NCI-H226 (cell line): ENCODE measurements at places on chromosomes 7 and 10.

GRCh38 chr10:29698773-29699490 lies 64.2 kb upstream of the SVIL start:
- DNase-seq: no peak

GRCh38 chr10:23157691-23158369 lies 34.3 kb upstream of the PTF1A start:
- peak; percentile 18 for DNase-seq

DNA sequence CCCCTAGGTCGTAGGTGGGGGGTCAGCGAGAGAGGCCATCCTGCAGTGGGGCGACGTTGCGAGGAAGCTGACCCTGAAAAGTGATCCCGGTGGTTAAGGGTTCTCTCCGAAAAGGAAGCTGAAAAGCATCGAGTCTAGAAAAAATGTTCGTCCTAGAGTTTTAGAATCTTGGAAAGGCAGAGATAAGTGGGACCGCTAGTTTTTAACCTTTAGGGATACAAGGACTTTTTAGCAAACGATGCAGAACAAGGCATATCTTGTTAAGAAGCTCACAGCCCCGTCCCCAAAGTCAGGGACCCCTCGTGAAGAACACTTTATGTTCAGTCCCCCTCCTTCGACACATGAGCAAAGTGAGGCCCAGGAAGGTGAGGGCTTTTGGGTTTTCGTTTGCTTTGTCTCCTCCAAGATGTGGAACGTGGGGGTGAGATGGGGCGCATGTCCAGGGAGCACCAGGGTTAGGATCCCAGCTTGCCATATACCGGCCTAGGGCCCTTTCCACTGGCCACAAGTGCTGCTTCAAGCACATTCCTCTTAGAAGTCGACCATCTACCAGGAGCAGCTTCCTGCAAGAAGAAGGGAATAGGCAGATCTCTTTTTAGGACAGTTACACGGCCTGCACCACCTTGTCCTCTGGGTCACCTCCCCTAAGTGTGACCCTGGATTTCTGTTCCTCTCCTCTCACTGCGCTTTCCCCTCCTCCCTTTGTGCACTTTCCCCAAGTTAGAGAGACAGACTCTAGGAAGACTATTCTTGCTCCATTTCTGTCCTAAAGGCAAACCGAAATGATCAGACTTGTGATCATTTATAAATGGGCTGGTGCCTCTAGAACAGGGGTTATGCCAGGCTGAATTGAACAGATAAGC lies 969 bp downstream of the SLC35G1 start:
- DNase-seq: no peak

DNA sequence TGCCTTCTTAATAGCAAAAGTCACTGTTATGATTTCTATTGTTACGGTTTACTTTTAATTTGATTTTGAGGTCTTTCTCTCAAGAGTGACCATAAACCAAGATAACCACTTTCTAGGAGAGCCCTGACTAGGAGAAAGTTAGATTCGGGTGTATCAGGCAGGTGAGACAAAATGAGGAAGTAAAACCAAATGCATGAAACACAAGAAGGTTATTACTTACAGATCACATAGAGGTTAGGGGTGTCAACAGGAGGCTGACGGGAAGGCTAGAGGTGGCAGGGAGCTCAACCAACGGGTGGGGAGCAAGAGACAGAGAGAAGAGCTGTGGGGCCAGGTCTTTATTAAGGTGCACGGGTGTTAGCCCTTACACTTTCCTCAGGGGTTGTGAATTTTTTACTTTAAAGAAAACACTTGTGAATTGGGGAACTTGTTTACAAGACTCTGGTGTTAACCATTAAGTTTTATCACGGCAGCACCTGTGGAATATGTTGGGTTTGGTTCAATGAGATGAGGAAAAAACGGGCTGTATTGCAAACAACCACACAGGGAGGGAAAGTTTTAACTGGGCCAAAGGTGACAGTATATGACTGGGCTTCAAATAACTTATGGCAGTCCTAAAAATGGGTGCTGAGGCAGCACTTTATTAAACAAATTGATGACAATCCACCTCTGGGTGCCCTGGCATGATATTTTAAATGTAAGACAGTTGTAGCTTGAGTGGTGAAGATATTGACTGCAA lies 154.9 kb downstream of the SDHAF3 start:
- DNase-seq: no peak

DNA sequence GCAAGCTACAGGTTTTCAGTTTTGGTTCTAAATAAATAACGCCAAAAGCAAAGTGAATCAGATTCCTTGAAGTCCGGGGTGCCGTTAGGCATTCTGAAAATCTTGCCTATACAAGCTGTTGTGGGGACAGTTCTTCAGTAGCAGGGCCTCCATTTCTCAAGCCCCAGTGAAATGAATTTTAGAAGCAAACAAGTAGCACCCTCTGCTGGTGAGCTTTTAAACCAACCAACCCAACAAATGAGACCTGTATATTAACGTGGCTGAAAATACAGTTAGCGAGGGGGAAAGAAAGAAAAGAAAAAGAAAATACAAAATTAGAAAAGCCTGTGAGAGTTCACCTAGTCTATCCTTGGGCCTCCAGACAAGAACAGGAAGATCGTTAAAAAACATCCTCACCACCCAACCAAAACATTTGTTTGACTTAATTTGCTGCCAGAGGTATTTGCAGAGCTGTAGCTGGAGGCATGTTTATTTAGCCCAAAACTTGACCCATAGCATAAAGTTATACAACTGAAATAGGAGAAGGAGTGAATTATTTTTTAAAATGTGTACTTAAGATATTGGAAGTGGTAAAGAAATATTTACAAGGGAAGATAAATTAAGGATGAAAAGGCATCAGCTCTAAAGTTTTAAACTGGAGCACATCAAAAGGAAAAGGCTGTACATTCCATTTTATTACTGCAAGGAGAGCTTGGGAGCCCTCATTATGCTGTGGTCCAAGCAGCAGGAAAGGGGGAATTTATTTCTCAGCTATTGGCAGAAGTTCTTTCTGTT lies 98.9 kb downstream of the DYNC1I1 start:
- DNase-seq: peak; percentile 27

DNA sequence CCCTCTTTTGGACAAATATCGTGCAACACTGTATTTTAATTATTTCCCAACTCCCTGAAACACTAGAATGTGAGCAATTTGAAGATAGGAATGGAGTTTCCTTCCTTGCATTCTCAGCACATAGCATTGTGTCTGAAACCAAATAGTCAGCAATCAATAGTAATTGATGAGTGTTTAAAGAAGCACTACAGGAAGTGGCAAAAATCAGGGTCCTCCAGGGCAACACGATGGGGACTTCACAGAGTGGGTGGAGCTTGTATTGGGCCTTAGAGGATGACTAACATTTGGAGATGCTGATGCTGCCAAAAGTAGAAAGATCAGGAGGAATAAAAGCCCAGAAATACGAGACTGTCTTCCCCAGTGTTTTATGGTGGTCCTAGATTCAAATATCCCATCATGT lies 94.9 kb downstream of the NPSR1 start:
- DNase-seq: no peak

DNA sequence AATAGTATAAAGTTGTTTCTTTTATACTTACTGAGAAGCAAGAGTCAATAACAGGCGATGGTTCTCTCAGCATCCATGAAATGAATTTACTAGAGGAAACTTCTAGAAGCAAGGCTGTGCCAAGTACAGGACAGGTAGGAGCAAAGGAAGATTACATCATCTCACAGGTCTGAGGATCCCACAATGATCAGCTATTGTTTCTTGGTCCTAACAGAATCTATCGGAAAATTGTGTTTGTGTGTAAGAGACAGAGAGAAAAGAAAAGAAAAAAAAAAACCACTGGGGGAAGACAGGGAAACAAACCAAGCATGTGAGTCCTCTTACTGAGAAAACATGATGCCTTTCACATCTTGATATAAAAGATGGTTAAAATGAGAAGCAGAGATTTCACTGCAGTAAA lies 535.0 kb upstream of the NRP1 start:
- DNase-seq: no peak

GRCh38 chr10:133464582-133465031 lies 10.9 kb downstream of the SCART1 start:
- DNase-seq: no peak
